MCF 10A (cell line): ENCODE measurements at places on chromosomes 5 and 9.
A peak's percentile ranks its signal among the peaks of the same experiment; 100 is the strongest.

GRCh38 chr5:178240341-178240741 is 7.7 kb upstream of the PHYKPL start:
- no peak for DNase-seq

DNA sequence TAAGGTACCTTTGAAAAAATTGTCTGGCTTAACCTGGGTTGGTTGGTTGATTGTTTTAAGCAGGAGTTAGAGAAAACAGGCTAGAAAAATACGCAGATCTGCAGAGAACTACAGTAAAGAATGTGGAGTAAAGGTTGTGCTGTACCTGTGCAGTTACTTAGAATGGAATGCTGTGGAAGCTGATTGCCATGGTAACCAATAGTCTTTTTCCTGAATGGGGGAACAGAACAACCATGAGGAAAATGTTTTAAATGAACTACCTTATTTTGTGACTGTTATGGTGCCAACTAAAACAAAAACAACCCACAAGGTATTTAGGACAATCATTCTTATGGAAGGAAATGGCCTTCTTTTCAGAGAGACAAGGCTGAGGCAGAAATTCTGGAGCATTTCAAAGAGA is 4.8 kb upstream of the HOMER1 start:
- no peak for DNase-seq

DNA sequence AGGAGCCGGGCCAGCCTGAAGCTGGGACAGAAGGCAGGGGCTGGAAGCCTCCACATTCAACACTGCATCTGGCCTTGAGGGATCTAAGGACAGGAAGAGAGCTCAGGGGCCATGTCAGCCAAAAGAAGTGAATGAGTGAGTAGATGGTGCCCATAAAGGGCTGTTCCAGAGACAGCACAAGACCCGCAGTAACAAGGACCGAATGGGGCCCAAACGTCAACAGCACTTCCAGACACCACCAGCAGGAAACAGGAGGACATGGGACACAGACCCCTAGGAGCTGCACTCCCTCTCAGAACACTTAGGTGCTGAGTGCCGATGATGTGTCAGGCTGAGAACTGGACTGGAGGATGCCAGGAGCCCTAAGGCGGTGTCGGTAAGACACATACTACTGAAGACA is 114.8 kb upstream of the FAM120A start:
- no peak for DNase-seq

GRCh38 chr5:171906703-171907590 is 99.5 kb downstream of the FBXW11 start:
- no peak for DNase-seq

DNA sequence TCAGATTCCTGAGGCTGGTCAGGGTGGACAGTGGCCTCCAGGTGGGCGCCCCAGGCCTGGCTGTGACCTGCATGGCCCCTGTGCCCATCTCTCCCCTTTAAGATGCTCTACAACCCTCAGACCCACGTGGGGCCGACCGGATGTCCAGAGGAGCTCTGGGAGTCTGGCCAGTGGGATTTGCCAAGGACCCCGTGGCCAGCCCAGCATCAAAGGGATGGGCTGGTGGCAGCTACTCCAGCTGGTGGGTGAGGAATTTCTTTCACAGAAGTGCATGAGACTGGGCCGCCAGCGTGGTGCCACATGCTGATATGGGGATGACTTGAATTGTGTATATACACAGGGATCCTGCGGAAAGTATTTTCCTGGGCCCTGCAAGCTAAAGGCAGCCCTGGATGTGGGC is 94.7 kb upstream of the SARDH start:
- DNase-seq = no peak

GRCh38 chr5:172901012-172901780 is 58.0 kb upstream of the RPL26L1 start:
- peak; percentile 87 for DNase-seq

DNA sequence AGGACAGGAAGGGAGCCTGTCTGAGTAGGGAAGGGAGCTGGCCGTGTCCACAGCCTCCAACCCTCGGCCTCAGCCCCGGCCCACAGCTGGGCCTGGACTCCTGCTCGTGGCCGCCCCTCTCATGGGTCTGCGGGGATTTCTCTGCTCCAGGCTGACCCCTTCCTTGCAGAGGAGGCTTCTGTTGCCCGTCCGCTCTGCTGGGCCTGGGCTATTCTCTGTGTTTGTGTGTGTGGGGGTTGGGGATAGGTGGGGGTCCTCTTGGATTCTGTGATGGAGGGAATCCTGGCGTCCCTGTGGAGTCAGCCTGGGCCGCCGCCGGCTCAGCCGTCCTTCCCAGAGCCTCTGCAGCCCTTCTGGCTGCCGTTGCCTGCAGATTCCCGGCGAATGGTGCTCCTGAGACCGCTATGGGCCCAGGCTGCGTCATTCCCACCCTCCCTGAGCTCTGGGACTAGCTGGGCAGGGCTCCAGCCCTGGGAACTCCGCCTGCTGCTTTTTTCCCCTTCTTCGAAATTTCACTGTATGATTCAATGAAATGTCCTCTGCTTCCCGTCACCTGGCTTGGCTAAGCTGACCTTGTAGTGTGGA is 64.2 kb downstream of the FGF18 start:
- no peak for DNase-seq

GRCh38 chr5:41071242-41071641 is at the start of gene MROH2B:
TSS of gene MROH2B (minus strand) at chr5:41071342. CDS start at chr5:41070852, 490 bp downstream.
- no peak for DNase-seq

GRCh38 chr5:112485934-112486355 is 66.9 kb upstream of the EPB41L4A start:
- no peak for DNase-seq

- no peak for DNase-seq
Observed at GRCh38 chr9:133113949-133114885, 6.8 kb downstream of the RALGDS start.

DNA sequence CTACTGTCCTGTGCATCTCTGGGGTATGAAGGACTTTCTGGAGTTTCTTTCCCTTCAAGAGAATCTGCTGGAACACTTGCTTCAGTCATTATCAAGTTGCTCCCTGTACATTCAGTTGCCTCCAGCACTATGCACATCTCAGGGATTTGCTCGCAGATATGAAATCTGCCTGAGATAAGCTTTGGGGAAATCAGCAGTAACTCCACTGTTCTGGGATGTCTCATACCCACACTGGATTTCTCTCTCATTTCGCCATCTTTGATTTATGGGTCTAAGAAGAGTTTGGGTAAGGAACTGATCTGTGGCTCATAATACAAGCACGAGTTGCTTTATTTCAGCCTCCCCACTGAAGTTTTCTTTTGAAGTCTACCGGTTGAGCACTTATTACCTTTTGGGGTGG is 585.6 kb downstream of the PSAT1 start:
- DNase-seq = no peak

DNA sequence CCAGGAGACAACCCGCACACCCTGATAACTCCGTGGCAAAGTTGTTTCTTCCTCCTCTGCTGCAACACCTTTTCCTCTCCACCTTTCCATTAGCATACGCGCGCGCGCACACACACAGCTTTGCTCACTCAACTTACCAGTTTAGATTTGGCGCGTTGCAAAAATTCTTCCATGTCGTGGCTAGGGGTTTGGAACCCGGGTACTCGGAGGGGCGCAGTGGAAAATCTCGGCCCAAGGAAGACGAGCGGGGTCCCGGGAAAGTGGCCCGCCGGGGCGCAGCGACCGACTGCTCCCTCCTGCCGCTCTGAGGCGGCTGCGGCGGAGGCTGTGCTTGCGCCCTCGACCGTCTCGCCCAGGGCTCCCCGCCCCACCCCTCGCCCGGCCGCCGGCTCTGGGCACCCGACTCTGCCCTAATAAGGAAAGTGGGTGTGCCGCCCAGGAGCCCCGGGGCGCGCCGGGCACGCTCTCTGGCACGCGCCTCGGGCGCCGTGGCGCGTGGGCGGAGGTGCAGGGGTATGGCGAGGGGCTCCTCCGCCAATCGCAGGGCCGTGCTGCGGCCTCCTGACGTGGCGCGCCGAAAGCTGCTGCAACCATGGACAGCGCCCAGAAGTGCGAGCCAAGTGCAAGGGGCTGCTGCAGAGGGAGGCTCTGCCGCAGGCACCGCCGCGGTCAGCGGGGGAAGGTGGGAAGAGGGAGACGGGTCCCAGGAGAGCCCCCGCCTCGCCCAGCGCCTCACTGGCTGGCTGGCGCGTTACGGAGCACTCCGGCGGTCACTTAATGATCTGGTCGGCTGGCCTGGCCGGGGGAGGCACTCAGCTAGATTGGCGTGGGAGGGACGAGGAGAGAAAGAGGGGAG is at the start of gene PRUNE2:
Gene PRUNE2 (minus strand): TSS at position 324 of the 856 bp plus-strand sequence. CDS start 151 bp downstream, at position 173.
- DNase-seq = peak; percentile 75

DNA sequence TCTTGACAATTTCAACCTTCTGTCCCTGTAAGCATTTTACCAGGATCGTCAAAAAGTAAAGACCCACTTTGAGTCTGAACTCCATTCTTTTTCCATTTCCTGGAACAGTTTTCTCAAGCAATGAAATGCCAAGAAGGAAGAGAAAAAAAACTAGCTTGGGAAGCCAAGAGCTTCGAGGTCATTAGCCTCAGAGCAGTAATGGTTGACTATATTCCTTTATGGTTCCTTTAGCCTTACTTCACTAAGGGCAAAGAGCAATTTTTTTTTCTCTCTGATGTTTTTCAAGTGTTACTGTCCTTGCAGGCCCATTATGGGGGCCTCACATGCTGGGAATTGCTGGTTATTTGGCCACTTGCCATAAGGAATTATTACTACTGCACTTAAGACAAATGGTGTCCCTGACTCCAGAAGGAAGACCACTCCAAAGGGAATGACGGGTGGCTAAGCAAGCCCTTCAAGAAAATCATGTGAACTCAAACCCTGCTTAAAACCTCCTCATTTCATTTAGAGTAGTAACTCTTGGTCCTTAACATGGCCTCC is 37.1 kb downstream of the BNC2 start:
- no peak for DNase-seq

DNA sequence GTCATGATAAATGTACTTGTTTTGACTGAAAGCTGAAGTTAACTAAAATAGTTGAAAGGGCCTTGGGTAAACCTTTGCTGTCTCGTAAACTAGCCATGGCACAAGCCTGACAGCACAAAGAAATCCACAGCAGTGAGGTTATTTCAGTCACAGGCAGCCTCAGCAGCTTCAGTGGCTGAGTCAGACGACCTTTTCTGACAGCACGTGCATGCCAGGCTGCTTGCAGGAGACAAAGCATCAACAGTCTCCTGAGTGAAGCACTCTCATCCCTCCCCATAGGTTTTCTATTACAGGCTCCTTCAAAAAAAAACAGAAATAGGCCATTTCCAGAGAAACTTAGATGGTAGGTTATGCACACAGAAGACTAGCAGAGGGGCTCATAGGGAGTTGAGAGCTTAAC is 34.6 kb downstream of the OXCT1 start:
- peak; percentile 70 for DNase-seq

GRCh38 chr9:74035786-74036185 is 461.3 kb upstream of the RORB start:
- DNase-seq = no peak

GRCh38 chr9:90948156-90948555 is 146.5 kb downstream of the SYK start:
- DNase-seq = no peak

- no peak for DNase-seq
Observed at GRCh38 chr5:961002-961710, 47.4 kb upstream of the NKD2 start.

GRCh38 chr9:126677188-126678084 is 63.7 kb downstream of the LMX1B start:
- no peak for DNase-seq

DNA sequence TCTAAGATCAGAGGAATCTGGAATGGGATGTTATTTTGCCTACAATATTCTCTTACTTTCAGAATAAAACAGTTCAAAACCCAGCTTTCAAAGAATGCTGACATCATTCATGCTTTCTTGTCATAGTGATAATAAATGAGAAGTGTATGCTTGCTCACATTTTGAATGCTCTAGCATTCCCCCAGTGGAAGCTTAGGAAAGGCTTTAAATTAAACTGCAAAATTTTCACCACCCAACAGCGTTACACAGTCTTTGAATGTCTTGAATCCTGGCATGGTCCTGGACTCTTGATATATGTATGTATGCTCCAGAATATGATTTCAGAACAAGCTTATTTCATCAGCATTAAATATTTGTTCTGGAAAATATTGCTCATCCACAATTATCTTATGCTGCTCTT is 964.3 kb upstream of the NUDT12 start:
- DNase-seq = no peak

DNA sequence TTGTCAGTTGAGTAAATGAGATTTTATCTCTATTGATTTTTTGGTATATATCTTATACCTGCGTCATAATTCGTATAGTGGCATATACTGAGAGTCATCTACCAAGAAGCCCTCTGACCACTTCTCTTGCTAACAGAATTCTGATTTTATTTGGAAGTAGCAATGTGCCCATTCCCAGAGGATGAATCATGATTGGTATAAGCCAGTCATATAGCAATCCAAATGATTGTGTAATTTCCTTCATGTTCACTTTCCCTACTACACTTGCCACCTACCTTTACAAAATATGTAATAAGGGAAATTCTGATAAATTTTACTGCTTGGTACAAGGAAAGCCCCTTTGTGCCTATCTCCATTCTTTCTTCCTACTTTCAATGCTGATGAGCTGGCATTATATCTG is 16.1 kb upstream of the ZNF462 start:
- peak; percentile 80 for DNase-seq

DNA sequence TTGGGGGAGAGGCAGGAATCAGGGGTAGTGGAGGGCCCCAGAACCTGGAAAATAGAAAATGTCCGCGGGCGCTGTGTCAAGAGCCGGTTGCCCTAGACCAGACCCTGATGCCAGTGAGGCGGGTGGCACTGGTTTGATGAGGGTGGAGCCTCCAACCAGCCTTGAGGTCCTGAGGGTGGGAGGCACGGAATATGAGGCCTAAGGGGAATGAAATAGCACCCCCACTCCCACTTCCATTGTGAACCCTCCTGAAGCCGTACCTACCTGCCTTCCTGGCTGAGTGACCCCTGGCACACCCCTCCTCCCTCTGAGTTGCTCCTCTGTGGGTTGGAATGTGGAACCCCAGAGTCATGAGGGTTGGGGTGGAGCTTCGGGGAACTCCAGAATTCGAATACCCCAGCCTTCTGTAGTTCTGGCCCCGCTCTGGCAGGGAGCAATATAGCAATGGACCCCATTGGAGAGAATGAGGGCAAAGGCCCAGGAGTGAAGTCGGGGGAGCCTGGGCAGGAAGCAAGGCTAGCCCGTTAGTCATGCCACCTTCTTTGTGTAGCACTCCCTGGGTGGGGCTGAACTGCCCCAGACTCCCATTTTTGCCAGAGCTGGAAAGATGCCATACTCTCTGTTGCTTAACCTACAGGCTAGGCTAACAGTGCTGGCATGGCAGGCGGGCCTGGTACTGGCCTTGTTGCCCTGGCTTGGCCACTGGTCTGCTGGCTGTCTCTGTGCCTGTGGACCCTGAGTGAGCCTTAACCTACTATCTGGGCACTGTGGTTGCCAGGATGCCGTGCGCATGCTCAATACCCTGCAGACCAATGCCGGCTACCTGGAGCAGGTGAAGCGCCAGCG is 1.0 kb downstream of the FPGS start:
- peak; percentile 95 for DNase-seq

- DNase-seq = no peak
Observed at GRCh38 chr5:155728857-155729683, 597.9 kb upstream of the SGCD start.

GRCh38 chr5:157547941-157548512 is 27.5 kb downstream of the ADAM19 start:
- DNase-seq = no peak
